Activated CD4-positive, alpha-beta T cell treated with anti-CD3 and anti-CD28 coated beads for 4 hours (primary cell): ENCODE measurements at places on chromosomes 1 and 21.

DNA sequence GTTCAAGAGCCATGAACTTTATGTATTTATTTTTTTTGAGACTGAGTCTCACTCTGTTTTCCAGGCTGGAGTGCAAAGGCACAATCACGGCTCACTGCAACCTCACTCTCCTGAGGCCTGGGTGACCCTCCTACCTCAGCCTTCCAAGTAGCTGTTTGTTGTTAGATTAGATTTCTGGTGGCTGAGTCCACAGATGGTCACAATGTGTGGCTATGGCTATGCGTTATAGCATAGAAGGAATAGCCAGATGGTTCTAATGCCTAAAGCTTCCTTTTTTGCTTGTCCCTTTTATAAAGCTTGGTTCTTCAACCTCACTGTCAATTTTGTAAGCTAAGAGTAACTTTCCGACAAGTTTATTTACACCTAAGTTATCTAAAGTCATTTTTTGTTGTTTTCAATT lies 62.3 kb upstream of the FMN2 start:
- DNase-seq = no peak

DNA sequence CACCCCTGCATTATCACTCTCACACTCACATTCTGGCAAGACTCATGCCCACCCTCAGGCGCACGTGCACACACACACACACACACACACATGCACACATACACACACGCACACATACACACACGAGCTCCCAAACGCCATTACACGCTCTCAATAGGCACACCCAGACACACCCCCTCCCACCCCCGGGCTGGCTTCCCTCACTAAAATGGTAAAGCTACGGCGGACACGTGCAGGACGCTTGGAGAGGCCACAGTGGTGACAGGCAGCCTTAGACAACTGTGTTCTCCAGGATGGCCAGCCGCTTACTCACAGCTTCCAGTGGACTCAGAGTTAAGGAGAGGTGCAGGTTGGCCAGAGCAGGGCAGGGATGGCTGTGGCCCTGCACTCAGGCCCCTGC lies 10.1 kb downstream of the MATN1 start:
- DNase-seq = no peak

DNA sequence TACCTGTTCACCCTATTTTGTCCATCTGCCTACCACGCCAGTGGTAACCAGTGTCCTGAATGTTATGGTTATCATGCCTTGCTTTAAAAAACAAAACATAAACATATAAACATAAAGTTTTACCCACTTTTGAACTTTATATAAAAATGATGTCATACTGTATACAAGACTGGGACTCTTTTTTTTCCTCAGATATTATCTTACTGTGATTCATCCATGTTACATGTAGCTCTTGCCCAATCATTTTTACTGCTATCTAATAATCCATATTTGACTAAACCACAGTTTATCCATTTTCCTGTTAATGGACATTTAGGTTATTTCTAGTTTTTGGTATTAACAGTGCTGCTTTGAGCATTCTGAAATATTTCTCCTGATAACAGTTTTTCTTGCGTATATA lies 78.8 kb downstream of the GPR161 start:
- no peak for DNase-seq

DNA sequence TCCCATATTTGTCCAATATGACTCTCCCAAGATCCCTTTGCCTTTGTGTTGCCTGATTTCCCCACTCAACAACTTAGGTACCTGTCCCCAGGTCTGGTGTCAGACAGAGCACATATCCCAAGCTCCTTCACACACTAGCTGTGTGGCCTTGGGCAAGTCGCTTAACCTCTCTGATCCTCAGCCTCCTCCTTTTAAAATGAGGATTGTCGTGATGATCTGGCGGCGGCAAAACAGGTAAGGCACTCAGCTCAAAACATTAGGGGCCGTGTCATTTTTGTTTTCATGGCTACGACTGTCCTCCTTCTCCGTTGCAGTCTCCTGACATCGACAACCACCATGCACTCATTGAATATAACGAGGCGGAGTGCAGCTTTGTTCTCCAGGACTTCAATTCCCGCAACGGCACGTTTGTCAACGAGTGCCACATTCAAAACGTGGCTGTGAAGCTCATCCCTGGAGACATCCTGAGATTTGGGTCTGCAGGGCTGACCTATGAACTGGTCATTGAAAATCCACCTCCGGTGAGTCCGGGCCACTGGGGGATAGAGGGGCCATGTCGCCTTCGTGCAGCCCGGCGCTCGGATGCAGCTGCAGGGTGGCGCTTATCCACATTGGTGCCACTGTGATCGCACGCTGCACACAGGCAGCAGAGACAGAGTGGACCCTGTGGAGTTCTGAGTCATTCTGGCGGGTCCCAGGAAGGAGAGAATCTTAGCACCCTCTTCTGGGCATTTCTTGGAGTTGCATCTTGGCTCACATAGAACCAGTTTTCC lies 25.2 kb downstream of the FHAD1 start:
- peak; percentile 20 for DNase-seq
